ENCODE measurements at places on chromosomes 5 and 9. TPM values are rescaled to one million over a fixed set of nuclear protein-coding genes. Genes with fewer than 3 reads are reported as not detected.

- H3K36me3 ChIP-seq = no peaks in the 10 kb centered on the region
- H3K4me1 ChIP-seq = no peaks in the 10 kb centered on the region
- H3K27me3 ChIP-seq = no peaks in the 10 kb centered on the region
- DNase-seq = no peak
- H3K4me3 ChIP-seq = no peak overlapping the region
- no peak overlapping the region for H3K27ac ChIP-seq
These were observed 26.6 kb downstream of the DPYSL3 start for GRCh38 chr5:147483188-147483790.

GRCh38 chr5:163571744-163572143 is 66.3 kb downstream of the MAT2B start:
- no peak for DNase-seq
- H3K4me3 ChIP-seq = no peak overlapping the region
- no peaks in the 10 kb centered on the region for H3K36me3 ChIP-seq
- H3K27ac ChIP-seq = no peak overlapping the region

- no peak for DNase-seq
- no peaks in the 10 kb centered on the region for H3K4me1 ChIP-seq
- peaks cover 7% of the 10 kb centered on the region for H3K27me3 ChIP-seq
- H3K4me3 ChIP-seq = no peak overlapping the region
- H3K36me3 ChIP-seq = no peaks in the 10 kb centered on the region
These were observed 68.9 kb upstream of the SELENOP start for GRCh38 chr5:42880496-42881150.

DNA sequence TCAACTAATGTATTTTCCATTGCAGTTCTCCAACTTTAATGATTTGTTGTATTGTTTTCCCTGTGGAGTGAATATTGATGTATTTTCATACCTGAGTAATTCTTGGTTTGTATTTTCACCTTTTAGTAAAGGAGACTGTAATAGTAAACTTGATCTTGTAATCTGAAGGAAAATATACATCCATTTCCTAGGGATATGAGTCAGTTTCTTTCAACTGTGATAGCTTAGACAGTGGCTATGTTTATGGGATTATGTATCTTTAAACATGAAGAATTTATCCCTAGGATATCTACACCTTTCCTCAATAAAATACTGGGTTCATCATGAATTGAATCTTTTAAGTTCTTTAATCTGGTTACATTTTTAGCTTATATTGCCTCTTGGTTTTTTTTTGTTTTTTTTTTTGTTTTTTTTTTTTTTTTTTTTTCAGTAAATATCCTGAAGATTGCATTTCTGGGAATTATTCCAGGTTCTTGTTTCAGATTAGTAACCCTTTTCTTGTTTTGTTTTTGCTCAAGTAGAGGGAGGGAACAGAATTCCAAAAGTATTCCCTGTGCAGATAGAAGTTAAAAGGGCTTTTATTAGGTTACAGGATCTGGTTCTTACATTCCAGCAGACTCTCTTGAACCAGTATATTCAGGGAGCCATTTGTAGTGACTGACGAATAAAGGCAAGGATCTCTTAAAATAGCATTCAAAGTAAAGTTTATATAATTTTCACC is 7.1 kb downstream of the WDR36 start:
- H3K27me3 ChIP-seq = no peaks in the 10 kb centered on the region
- peaks cover 5% of the 10 kb centered on the region for H3K4me1 ChIP-seq
- H3K27ac ChIP-seq = no peak overlapping the region
- no peak overlapping the region for H3K4me3 ChIP-seq
- H3K36me3 ChIP-seq = peaks cover 79% of the 10 kb centered on the region

DNA sequence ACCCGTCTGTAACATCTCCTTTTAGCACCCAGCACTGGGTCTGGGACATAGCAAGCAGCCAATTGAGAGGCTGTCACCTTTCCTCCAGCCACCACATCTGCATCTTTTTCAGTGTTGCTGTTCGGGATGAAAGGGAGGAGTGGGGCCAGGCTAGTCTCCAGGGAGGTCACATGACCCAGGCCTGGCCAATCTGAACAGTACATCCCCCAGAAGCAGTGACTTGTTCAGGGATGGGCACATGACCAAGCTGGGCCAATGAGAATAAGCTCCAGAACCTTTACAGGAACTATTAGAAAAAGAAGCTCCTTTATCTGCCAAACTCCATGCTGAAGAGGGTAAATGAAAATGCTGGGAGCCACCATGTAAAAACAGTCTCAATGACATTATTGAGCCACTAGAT is 359.0 kb downstream of the SLIT3 start:
- H3K4me1 ChIP-seq = no peaks in the 10 kb centered on the region
- H3K36me3 ChIP-seq = no peaks in the 10 kb centered on the region
- no peak overlapping the region for H3K4me3 ChIP-seq
- no peak overlapping the region for H3K27ac ChIP-seq
- DNase-seq = no peak

DNA sequence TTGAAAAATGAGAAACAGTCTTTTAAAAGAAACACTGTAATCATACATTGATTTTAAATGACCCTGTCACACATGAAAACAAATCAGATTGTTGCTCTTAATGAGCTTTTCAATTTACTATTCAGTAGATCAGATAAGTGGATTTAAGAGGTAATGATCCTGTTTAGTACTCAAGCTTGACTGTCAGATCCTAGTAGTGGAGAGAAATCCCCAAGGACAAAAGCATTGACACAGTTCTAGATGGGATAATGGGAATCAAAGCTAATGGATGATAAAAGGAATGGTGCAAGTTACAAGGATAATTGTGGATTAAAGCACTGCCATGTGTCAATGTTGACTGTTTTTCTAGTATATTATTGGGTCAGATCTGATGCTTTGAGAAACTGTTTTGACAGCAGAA is 142.3 kb upstream of the TLX3 start:
- H3K4me1 ChIP-seq = no peaks in the 10 kb centered on the region
- no peak for DNase-seq
- no peak overlapping the region for H3K27ac ChIP-seq
- no peaks in the 10 kb centered on the region for H3K27me3 ChIP-seq
- no peak overlapping the region for H3K4me3 ChIP-seq

GRCh38 chr9:123972618-123973017 is 39.0 kb upstream of the LHX2 start:
- no peak overlapping the region for H3K4me3 ChIP-seq
- H3K36me3 ChIP-seq = no peaks in the 10 kb centered on the region
- H3K27me3 ChIP-seq = no peaks in the 10 kb centered on the region
- H3K4me1 ChIP-seq = no peaks in the 10 kb centered on the region

GRCh38 chr9:22423566-22423965 is 23.1 kb upstream of the DMRTA1 start:
- H3K27ac ChIP-seq = no peak overlapping the region
- H3K4me3 ChIP-seq = no peak overlapping the region
- no peaks in the 10 kb centered on the region for H3K4me1 ChIP-seq
- no peak for DNase-seq
- no peaks in the 10 kb centered on the region for H3K27me3 ChIP-seq

- no peak overlapping the region for H3K27ac ChIP-seq
- H3K4me1 ChIP-seq = no peaks in the 10 kb centered on the region
- no peak overlapping the region for H3K4me3 ChIP-seq
- no peaks in the 10 kb centered on the region for H3K27me3 ChIP-seq
These were observed 74.8 kb downstream of the GALNT10 start for GRCh38 chr5:154265197-154265773.

DNA sequence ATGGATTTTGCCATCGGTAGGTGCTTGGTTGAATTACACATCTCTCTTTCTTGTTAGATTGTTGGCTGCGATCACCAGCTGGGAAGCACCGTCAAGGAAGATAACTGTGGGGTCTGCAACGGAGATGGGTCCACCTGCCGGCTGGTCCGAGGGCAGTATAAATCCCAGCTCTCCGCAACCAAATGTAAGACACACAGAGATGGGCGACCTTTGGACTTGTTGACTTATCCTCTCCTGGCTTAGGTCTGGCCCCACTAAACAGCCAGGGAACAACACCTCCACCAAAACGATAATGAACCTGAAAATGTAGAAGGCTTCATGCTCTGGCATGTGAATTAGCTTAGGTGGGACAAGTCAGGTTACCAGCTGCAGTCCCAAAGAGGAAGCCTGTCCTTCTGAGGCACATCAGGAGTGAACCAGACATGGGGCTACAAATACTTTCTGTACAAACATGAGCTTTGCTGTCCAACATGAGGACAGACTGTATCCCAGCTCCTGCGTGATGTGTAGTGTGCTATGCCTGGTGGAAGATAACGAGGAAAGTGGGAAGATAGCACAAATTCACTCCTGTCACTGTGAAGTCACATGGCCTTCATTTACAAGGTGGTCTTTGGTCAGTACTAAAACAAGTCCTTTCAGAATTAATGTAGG is 148.4 kb downstream of the ADAMTSL1 start:
- H3K36me3 ChIP-seq = no peaks in the 10 kb centered on the region
- H3K27ac ChIP-seq = no peak overlapping the region
- H3K4me3 ChIP-seq = no peak overlapping the region
- no peaks in the 10 kb centered on the region for H3K27me3 ChIP-seq
- no peaks in the 10 kb centered on the region for H3K4me1 ChIP-seq

DNA sequence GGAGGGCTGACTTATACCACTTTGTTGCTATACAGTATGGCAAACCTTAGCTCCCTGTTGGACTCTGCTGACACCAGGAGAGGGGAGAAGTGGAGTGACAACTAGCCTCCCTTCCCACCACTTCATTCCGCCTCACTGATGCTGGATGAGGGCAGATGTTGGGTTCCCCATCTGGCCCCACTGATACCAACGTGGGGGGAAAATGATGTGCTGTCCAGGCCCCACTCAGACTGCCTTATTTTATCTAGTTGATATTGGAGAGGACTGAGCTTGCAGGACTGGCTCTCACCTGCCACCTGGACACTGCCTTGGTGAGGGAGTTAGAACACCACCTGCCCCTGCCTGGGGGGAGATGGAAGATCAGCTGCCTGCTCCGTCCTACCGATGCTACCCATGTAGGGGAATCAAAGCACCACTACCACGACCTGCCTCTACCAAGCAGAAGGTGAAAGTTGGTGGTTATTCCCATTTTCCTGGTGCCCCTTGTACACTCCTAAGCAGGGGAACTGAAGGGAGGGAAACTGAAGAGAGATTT is 292.1 kb downstream of the GADD45G start:
- H3K27me3 ChIP-seq = peaks cover 14% of the 10 kb centered on the region
- no peak for DNase-seq
- H3K36me3 ChIP-seq = no peaks in the 10 kb centered on the region
- H3K4me3 ChIP-seq = no peak overlapping the region
- H3K27ac ChIP-seq = no peak overlapping the region
- H3K4me1 ChIP-seq = no peaks in the 10 kb centered on the region

The HRH2 gene
- 3.6 TPM for polyA plus RNA-seq

The CREBRF gene
- 59.5 TPM for polyA plus RNA-seq

The IL31RA gene
- polyA plus RNA-seq = not detected

The GABRA6 gene
- polyA plus RNA-seq = not detected

The HINT2 gene
- polyA plus RNA-seq = 104 TPM

The ALDH1A1 gene
- not detected for polyA plus RNA-seq

The TPPP gene
- 0.06 TPM for polyA plus RNA-seq

The TMEM232 gene
- 1.9 TPM for polyA plus RNA-seq

The C5orf52 gene
- not detected for polyA plus RNA-seq

All from CD4-positive, CD25-positive, alpha-beta regulatory T cell (primary cell).